ENCODE measurements at places on chromosomes 13 and 19.

DNA sequence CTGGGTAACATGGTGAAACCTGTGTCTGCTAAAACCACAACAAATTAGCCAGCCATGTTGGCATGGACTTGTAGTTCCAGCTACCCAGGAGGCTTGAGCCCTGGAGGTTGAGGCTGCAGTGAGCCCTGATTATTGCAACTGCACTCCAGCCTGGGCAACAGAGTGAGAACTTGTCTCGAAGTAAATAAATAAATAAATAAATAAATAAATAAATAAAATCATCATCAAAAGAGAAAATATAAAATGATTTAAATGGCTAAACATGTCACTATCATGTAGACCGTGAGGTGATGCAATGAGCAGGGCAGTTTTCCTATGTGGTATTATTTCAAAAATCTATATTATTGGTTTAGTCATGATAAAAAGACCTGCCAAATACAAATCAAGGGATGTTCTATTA is 2074.3 kb downstream of the PCDH9 start:
- DNase-seq, result no peak

DNA sequence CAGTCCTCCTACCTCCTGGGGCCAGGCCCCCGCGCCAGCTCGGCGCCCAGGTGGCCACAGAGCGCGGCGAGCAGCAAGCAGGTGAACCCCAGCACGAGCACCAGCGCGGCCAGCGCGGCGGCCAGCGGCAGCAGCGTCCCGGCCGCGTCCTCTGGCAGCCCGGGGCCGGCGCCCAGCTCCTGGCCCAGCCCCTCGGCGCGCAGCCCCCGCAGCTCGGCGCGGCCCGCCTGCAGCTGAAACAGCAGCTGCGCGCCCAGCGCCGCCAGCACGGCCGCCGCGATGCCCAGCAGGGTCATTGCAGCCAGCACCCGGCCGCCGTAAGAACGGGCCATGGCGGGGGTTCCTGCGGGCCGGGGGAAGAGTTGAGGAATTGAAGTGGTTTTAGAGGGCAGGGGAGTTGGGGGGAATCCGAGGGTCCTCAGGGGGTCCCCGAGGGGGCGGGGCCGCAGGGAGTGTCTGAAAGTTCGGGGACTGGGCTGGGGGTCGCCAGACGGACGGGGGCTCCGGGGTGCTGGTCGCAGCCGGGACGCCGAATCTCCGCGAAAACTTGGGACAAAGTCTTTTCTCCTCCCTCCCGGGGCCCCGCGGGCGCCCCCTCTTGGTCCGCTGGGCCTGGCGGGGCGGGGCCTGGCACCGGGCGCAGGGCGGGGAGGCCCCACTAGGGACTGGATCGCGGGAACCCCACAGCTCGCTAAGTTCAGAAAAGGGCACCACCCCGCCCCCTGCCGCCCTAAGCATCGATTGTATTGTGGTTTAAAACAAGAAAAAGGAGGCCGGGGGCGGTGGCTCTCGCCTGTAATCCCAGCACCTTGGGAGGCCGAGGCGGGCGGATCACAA is at the start of gene TMEM221:
TMEM221 (minus strand) TSS at position 538 of the 837 bp plus-strand sequence; CDS start at position 332, 206 bp downstream.
- DNase-seq, result peak; percentile 76

- no peak for DNase-seq
These were observed 430.4 kb downstream of the IRS2 start for GRCh38 chr13:109355875-109356434.

DNA sequence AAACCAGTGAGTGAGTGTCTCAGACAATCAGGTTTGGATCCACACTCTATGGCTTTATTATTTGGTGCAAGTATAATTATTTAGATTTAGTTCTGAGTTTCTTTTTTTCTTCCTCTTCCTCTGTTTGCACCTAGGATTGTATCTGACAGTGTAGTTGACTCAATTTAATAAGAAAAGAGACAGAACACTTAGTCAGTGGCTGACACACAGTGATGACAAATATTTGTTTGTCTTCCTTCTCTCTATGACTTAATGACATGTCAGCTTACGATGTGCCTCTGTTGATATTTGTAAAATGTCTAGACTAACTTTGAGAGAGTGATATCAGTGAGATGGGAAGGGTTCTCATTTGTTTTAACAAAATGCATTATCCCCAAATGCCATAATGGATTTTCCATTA is 129.5 kb upstream of the SLC10A2 start:
- DNase-seq, result no peak

DNA sequence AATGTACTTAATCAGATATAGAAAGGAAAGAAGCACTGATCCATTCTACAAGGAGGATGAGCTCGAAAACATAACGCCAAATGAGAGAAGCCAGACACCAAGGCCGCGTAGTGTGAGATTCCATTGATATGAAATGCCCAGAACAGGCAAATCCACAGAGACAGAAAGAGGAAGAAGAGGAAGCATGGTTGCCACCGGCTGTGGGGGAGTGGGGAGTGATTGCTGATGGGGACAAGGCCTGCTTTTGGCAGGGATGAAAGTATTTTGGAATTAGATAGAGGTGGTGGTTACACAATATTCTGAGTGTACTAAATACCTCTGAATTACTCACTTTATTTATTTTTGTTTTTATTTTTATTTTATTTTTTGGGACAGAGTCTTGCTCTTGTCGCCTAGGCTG is 50.2 kb upstream of the KLF2 start:
- DNase-seq, result peak; percentile 55

GRCh38 chr13:49421391-49421790 is 22.5 kb downstream of the CAB39L start:
- peak; percentile 23 for DNase-seq

GRCh38 chr13:100506600-100507422 is 81.8 kb downstream of the GGACT start:
- peak; percentile 31 for DNase-seq

- DNase-seq, result no peak
These were observed 1973.3 kb downstream of the OLFM4 start for GRCh38 chr13:55001881-55002280.
